ENCODE measurements at places on chromosomes 12 and 14.
A peak's percentile ranks its signal among the peaks of the same experiment; 100 is the strongest.

- DNase-seq, result no peak
Measured at GRCh38 chr14:103073367-103073875, 10.6 kb upstream of the LBHD2 start.

DNA sequence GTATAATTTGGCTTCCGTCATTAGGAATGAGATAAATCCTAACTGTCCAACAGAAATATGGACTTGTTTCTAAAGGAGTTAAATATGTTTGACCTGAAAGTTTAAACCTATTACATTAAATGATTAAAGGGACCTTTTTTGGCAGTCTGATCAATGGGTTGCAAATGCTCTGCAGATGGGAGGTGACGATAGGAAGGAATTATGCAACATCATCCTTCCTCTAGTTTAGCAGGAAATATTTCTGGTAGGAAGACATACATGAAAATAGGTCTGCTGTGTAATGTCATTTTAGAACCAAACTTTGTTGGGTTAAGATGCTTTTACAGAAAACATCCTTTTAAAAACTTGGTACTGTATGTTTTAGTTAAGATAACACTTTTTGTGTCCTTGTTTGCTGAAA, 2.6 kb downstream of the LRRC10 start:
- DNase-seq, result no peak

DNA sequence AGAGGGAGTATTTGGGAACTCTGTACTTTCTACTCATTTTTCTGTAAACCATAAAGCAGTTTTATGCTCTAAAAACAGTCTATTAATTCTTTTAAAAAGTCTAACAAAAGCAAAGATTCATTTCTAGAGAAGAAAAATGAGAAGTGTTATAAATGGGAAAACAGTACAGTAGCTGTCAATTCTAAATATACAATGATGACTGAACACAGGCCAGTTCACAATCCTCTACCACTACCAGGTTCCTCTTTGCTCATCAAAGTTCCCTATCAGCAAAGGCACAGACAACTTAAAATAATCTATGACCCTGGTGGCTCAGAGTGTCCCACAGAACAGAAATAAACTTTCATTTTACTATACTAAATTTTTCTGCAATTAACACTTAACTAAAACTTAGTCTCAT, 12.5 kb downstream of the NAA25 start:
- no peak for DNase-seq

GRCh38 chr12:15728118-15728598, 61.0 kb downstream of the EPS8 start:
- peak; percentile 43 for DNase-seq

DNA sequence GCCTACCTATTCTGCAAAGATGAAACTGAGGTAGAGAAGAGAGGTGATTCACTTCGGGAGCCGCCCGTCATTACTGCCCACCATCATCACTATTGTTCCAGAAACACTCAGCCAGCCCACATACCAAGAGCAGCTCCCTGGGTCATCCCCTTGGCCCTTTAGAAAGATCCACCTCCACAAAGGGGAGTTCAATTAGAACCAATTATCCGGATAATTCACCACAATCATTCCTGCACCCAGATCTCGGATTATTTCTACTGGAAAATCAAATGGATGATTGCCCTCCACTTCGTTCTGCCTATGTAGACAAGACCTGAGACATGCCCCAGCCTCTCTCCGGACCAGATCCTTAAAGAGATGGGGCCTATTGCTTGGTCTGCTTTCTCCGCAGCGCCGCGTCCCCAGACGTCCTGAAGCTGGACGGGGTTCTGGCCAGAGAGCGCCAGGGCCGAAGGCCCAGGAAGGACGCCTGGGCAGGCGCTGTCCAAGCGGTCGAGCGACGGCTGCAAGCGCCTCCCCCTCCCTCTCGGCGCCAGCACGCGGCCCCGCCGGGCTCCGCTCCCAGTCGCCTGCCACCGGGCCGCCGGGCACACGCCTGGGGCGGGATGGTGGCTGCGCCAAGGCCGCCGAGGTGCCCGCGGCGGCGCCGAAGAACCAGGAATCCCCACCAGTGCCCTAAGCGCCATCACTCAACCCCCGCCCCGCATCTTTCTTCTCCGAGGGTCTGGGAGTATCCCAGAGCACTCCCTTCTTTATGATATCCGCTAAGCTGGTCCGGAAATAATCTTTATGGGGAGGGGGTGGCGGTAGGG, 1.3 kb upstream of the ASCL1 start:
- DNase-seq, result no peak

- DNase-seq, result no peak
Measured at GRCh38 chr12:101792046-101792931, 38.5 kb downstream of the GNPTAB start.

DNA sequence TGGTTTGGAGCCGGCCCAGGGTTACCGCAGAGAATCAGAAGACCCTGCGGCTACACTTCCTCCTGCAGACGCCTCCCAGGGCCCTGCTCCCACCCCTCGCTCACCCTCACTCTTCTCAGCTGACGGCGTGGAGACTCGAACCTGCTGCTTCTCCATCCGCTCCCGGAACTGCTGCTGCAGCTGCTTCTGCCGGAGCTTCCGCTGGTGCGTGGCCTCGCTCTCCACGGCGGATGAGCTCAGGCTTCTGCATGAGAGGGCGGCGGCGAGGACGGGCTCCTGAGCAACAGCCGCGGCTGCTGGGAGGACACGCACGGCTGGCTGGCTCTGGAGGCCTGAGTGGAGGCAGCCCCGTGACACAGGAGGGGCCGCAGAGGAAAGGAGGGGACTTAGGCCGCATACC, 33.3 kb downstream of the RAD52 start:
- DNase-seq, result no peak

DNA sequence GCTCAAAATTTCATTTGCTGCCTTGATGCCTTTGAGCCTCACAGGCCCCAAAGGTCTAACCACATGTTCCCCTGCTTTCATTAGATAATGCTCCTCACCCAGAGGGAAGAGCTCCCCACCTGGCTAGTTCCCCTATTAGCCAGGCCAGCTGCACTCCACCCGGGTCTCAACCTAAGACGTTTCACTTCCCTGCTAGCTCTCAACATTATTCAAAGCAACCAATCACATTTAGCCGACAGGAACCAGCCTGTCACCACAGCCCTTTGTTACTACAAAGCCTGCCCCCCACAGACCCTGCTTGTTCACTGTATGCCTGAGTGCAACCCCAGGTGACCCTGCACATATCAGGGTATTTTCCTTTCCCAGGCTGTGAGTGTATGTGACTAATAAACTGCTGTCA, 78.6 kb downstream of the SLC15A5 start:
- DNase-seq, result no peak

DNA sequence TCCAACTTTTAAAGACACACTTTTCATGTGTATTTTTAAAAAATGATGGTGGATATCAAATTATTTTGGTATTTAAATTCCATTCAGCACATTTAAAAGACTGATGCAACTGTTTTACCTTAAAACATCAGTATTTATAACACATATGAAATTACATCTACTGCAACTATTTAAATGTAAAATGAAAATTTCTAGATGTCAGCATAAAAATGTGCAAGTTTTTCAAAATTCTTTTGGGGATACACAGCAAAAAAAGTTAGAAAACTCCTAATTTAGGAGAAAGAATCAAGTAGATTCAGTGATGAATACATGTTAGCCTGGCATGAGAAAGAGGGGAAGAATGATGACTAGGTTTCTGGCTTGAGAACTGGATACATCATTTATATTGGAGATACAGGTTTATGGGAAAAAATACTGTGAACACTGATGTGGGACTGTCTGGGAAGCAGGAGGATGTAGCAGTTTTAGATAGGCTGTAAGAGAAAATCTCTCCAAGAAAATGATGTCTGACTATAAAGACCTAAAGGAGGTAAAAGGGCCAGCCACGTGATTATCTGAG, 9.2 kb downstream of the SOS2 start:
- DNase-seq, result no peak

- no peak for DNase-seq
Measured at GRCh38 chr12:1643905-1644533, 15.0 kb downstream of the WNT5B start.

- DNase-seq, result no peak
Measured at GRCh38 chr14:102805371-102805891, 28.2 kb downstream of the TRAF3 start.

GRCh38 chr14:100866666-100867630, 36.6 kb downstream of the RTL1 start:
- DNase-seq, result no peak

GRCh38 chr14:57864659-57865058, 1.2 kb downstream of the SLC35F4 start:
- no peak for DNase-seq

- no peak for DNase-seq
Measured at GRCh38 chr12:132364348-132364902, 35.0 kb upstream of the GALNT9 start.
